ENCODE measurements at places on chromosomes 1 and 21.

- no peak for DNase-seq
These were observed 14.6 kb downstream of the TRIM46 start for GRCh38 chr1:155188268-155188667.

DNA sequence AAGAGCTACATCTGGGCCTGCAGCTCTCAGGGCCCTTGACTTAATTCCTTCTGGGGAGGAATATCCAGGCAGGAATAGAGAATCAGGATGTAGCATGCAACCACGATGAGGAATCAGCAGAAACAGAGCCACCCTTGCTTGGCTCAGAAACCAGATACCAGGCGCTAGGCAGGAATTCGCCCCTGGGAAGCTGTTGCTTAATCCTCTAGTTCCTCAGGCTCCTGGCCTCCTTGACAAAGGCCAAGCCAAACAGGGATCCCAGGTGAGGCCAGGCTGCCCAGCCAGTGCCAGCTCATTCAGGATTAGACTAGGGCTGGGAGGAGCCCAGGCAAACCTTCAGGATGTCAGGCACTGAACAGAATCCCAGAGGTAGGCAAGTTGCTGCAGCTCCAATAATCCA, 48.2 kb upstream of the IRF2BP2 start:
- no peak for DNase-seq

- DNase-seq = no peak
These were observed 93.9 kb downstream of the ADAMTS1 start for GRCh38 chr21:26751305-26751704.

- no peak for DNase-seq
These were observed 1.3 kb downstream of the GORAB start for GRCh38 chr1:170533298-170533697.

DNA sequence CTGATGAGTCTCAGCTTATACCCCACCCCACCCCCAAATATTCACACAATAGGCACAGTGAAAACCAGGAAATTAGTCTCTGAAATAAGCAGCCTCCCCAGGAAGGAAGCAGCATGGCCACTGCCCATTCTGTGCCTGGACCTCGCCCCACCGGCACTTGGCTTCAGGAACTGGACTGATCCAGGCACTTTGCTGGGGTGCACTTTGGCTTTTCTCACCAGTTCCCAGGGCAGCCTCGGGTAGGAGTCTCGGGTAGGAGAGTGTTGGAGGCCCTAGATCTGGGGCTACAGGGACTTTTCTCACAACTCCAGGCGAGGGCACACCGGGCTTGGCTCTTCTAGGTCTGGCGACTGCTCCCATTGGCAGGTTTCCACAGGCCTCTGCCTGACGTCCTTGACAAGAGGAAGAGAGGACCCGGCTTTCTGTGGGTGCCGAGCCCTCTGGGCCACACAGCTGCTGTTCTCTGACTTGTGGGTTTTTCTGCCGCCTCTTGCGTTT, 18.7 kb downstream of the ADARB1 start:
- no peak for DNase-seq

GRCh38 chr1:214445199-214445598, 106.2 kb downstream of the PTPN14 start:
- no peak for DNase-seq

DNA sequence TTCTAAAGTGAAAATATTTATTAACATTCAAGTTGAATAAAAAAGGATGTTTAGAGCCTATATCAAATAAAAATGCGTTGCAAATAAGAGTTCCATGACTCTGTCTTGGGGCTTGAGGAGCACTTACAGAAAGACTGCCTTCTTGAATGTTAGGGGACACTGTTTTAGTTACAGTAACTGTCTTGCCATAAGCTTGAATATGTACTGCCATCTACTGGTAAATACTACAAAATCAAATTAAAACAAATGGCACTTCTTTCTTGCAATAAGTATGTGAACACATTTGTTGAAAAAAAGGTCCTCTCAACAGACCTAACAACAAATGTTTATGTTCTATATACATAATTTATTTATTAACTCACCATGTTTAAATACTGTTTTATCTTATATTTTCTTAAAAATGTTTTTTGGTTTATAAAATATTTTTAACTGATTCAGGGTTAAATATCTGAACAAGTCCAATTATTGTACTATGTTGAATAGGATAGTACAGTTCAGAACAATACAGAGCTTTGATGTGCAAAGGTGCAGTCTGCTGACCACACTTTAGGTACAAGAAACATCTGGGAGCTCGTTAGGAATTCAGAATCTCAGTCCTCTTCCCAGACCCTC, 199.5 kb downstream of the LRRIQ3 start:
- DNase-seq = no peak

DNA sequence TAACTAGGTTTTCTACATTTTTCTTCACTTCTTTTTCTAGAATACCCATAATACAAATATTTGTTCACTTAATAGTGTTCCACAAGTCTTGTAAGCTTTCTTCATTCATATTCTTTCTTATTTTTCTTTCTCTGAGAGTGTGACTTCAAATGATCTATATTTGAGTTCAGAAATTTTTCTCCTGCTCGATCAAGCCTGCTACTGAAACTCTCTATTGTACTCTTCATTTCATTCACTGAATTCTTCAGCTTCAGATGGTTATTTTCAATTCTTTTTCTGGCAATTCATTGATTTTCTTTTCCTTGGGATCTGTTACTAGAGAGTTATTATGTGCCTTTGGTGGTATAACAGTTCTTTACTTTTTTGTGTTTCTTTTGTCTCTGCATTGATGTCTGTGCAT, 82.5 kb upstream of the CAMK1G start:
- no peak for DNase-seq

DNA sequence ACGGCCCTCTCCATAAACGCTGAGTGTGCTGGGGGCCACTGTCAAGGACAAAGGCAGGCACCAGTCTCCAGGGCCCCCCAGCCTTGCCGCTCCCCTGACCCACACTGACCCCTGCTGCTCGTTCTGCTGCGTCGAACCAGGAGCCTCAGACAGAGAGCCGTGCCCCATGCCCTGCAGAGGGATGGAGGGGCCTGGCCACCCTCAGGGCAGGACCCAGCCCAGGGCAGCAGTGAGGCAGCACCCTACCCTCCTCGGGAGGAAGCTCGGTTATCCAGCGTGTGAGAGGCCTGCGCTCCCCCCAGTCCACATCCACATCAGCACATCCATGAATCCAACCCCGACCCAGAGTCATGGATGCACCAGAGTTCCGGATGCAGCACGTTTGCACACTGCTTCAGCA, 15.1 kb downstream of the WDR4 start:
- no peak for DNase-seq

GRCh38 chr1:183998045-183998444, 39.5 kb downstream of the COLGALT2 start:
- no peak for DNase-seq

- DNase-seq = no peak
These were observed 392.7 kb downstream of the SMYD3 start for GRCh38 chr1:246114369-246114768.

- no peak for DNase-seq
These were observed 11.7 kb downstream of the GFI1 start for GRCh38 chr1:92475029-92475428.

DNA sequence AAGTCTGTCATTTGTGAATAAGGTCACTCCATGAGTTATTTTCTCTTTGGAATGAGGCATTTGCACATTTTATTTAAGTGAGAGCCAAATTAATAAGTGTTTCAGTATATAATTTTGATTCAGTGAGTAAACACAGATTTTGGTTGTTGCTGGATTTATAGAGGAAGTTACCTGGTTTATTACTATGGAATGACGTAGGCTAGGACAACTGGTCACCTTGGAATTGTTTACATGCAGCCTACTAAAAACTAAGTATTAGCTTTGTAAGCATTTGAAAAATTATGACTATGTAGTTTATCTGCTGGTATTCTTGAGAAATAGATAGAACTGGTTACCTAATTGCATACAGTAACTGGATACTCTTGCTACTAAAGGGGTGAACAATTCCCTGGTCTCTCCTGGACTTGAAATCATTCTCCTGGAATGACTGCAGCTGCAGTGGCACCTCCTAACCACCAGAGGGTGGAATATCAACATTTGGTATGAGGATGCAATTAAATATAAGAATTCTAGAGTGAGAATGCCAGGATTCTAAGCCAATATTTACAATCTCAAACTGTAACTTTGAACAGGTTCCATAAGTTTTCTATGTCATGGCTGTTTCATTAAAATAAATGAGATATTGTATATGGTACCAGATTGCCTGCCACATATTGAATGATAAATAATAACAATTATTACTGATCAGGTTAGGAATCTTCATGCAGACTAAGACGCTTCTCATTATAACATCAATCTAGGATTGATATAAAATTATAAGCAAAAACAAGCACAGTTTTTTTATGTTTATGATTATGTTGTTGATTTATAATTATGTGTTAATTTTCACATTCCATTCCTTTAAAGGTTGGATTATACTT, 3.5 kb upstream of the KRTAP27-1 start:
- DNase-seq = no peak

- DNase-seq = no peak
These were observed 237.8 kb downstream of the FMN2 start for GRCh38 chr1:240329443-240329842.

DNA sequence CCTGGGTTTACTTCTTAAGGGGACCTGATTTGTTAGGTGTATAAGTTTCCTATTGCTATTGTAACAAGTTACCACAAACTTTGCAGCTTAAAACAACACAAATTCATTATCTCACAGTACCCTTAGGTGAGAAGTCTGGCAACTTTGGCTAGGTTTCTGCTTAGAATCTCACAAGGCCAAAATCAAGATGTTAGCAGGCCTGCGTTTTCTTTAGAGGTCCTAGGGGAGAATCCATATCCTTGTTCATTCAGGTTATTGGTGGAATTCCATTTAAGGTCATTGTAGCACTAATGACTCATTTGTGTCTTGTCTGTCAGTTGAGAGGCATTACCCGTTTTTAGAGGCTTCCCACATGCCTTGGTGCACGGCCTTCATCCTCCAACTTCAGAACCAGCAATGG, 8.2 kb upstream of the SH2D1B start:
- DNase-seq = no peak

- no peak for DNase-seq
These were observed 2.4 kb downstream of the PTPN14 start for GRCh38 chr1:214548988-214549387.

DNA sequence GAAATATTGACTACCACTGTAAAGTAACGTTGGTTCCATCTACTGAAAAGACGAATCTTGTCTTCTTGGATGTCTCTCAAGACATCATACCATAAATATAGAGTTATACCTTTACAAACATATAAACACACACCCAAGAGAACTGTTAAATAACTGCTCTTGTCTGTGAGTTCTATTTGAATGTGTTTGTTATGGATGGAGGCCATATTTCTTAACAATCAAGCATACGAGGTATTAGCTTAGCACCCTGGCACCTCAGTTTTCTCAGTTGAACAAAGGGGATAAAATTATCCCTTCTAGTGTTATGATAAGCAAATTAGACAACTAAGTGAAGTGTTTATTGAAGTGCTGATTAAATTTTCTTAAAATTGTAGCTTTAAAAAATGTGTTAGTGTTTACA, 336.6 kb upstream of the ZRANB2 start:
- DNase-seq = no peak

DNA sequence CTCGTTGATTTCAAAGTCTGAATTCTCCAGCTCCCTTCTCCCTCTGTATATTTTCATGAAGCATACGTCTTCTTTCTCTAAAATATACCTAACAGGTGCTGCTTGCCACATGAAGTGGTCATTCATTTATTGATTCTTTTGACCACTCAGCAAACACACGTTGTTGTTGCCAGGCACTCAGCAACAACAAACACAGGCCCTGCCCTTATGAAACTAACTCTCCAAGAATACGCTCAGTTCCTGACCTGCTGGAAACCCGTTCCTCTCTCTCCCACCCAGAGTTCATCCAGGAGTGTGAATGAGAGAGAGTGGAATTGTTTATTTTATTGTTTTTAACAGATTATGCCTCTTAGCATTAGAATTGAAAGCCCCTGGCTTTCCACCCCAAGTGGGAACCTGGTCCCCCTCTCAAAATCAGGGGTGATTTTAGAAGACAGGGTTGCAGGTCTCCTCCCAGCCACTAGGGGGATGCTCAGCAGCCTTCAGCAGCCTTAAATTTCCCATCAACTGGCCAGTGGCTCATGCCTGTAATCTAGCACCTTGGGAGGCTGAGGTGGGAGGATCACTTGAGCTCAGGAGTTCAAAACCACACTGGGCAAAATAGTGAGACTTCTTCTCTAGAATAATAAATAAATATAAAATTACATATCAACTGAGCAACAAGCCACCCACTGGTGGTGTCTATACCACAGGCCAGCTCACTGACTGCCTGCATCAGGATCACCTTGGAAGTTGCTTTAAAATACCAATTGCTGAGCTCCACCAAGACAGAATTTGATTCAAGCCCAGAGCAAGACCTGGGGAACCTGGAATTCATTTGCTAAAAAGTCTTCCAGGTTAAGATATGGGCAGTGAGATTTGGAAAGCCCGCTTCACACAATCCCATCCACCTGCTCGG, 181.0 kb upstream of the KLHDC7A start:
- DNase-seq = peak; percentile 52
